ENCODE measurements at places on chromosomes 3 and 15. TPM values are rescaled to one million over a fixed set of nuclear protein-coding genes. Genes with fewer than 3 reads are reported as not detected.

Gene CAND2
- 16.8 TPM for total RNA-seq

Gene WNT5A
- 2.2 TPM for total RNA-seq

Gene SLC2A2
- not detected for total RNA-seq

GRCh38 chr3:45781271-45781670, 15.1 kb downstream of the SLC6A20 start:
- DNase-seq, result no peak

- no peak for DNase-seq
These were observed 189.0 kb upstream of the TMC3 start for GRCh38 chr15:81562986-81563385.

- DNase-seq, result no peak
These were observed 257.7 kb upstream of the PROK2 start for GRCh38 chr3:72042397-72043203.

DNA sequence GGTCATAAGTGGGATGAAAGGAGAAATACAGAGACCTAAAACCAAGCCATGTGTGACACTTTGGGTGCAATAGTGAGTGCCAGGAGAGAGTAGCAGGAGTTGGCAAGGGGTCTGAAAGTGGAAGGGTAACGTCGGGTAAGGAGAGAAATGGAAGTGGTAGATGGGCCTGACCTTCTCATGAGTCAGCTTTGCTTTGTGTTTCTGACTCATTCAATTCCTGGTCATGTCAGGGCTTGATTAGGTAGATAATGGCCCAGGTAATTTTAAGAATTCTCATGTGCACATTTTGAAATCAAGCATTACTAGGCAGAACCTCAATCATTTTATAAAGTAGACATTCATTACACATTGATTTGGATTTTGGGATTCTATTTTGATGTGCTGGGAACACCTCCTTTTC, 262.5 kb downstream of the SOX2 start:
- no peak for DNase-seq

GRCh38 chr3:113533534-113533892, 1.2 kb downstream of the SIDT1 start:
- DNase-seq, result no peak

DNA sequence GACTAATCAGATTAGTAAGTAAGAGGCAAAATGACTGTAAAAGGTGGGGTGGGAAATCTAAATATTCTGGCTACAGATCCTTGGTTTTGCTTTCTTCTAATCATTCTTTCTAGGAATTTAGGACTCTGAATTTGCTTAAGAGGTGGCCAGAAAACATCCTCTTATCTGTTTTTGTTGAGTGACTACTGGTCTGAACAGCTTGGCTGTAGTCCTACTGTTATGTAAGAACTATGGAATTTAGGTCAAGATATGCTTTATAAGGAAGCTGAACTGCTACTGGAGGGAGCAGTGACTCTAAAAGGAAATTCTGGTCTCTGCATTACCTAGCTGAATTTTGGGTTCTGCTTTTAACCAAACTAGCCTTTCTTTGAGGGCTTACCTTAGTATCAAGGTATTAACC, 33.5 kb upstream of the CSPG5 start:
- no peak for DNase-seq

DNA sequence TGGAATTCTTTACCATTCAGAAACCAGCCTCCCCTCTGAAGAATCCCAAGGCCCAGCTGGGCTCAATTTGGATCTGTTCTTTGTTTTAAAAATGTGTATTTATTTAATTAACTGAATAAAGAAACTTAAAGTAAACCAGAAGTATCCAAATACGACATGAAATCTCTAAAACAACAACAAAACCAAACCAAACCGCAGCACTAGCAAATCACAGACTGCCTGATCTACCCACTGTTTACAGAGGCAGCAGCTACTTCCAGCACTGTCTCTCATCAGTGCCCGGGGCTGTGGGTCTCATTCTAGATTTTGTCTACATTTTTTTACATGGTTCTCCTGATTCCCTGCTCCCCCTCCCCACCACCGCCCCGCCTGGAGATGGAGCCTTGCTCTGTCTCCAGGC, 2.3 kb downstream of the FLNB start:
- no peak for DNase-seq

- no peak for DNase-seq
These were observed 88.3 kb downstream of the NPAP1 start for GRCh38 chr15:24763891-24764290.

- DNase-seq, result no peak
These were observed 102.3 kb downstream of the ZPLD1 start for GRCh38 chr3:102537123-102537522.

All from posterior vena cava (tissue), 2 donors.